ENCODE measurements at places on chromosomes 12 and 14.

- DNase-seq = no peak
Measured at GRCh38 chr12:47824198-47824597, 4.5 kb upstream of the HDAC7 start.

DNA sequence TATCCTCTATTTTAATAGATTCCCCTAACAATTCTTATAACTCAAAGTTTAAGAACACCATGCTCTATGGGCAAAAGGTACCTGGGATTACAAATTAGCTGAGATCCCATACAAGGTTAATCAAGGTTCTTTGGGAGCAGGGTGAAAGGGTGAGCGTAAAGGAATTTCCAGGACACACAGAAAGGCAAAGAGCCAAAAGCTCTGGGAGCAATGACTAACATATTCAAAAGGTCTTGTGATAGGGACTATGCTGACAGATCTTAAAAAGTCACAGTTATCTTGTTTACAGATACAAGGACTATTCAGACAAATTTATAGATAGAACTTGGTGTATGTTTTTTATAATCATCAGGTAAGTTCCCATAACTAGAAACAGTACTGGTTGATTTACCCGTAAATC, 19.5 kb upstream of the PPFIBP1 start:
- peak; percentile 16 for DNase-seq

GRCh38 chr12:18919871-18920511, 182.1 kb downstream of the CAPZA3 start:
- DNase-seq = no peak

GRCh38 chr12:19799216-19799615, 359.9 kb downstream of the AEBP2 start:
- peak; percentile 29 for DNase-seq

DNA sequence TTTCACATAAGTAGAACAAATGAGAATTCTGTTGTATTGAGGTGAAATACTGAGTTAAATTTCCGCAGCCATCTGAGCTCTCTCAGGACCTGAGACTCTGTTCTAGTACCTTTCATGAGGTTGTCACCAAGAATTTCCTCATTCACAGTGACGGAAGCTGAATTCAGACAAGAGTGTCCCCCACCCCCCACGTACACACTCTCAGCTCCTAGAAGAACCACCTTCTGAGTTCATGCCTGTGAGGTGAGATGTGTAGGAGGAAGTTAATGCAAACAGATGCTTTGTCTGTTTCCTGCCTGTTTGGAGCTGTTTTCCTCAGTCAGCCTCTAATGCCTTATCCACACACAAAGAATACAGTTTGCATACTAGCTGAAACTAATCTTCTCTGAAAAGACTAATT, 18.2 kb downstream of the BICDL1 start:
- no peak for DNase-seq

GRCh38 chr14:71751264-71751663, 181.0 kb upstream of the RGS6 start:
- DNase-seq = no peak

DNA sequence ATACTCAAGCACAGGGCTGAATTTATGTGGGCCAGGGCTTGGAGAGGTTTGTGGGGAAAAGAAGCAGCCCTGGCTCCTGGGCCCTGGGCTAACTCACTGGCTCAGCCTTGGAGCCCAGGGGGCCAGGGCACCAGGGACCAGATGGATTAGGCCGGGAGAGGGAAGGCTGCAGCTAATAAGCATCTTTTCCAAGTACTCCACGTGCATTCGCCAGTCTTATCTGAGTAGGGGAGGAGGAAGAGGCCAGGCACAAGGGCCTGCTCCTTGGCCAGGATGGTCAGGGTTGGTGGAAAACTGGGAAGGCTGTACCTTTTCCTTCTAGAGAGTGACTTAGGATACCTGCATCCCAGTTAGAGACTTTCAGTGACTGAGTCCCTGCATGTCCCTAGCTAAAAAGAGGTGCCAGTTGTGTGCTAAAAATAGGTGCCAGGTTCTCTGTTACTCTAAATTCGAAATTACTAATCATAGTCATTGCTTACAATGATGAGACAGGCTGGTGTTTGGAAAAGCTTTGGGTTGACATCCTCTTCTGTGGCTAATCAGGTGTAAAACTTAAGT, 1.3 kb downstream of the GLRX5 start:
- DNase-seq = no peak

DNA sequence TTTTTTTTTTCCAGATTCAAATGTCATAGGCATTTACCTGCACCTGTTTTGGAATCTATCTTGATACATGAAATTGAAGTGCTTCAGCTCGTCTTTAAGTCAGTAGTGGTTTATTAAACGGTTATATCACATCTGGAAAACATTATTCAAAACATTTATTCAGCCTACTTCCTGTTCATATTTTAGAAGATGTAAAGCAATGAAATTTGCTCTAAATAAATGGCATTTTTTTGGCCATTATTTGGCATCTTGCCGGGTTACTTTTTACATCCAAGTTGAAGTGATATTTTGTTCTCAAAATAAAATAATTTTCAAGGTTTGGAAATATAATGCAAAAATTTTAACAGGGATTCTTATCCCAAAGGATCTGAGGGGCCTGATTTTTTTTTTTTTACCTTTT, 103.1 kb downstream of the EML1 start:
- DNase-seq = no peak

GRCh38 chr12:130514149-130514551, 176.5 kb downstream of the PIWIL1 start:
- no peak for DNase-seq

- DNase-seq = peak; percentile 92
Measured at GRCh38 chr12:27343255-27344000, 10.8 kb downstream of the BMAL2 start.

GRCh38 chr12:48545833-48546469, 20.5 kb downstream of the OR8S1 start:
- no peak for DNase-seq

DNA sequence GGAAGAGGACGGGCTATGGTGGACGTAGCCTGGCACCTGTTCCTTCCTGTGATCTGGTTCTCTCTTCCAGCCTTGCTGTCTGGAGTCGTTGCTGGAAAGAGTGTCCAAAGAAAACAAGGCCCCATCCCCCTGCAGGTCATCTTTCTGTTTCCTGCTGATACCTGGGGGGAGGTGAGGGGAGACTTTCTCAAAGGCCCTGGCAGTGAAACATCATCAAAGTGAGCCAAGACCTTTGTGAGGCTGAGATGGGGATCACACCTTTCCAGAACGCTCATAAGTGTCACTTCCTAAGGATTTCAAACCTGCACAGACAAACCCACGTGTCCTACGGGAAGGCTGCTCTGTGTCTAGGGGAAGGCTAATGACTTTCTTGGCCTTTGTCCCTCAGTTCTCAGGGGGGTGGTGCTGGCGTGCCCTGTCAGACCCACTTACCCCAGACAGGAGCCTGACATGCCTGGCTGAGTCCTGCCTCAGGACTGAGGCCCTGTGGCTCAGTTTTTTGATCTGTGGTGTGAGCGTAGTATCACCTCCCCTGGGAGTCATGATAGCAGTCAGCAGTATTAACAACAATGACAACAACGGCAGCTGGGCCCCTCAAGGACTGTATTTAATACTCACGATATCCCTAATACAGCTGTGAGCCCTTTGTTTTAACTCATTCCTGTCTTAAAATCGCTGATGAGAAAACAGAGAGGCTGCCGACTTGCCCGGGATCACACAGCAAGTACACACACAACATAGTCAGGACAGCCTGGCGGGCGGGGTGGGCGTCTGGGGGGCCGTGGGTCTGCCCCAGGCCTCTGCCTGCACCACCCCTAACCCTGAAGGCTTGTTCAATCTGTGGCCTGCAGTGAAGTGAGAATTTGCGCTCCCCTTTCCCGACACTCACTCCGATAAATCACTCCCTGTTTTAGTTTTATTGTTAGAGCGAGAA, 235.2 kb downstream of the SLC41A2 start:
- no peak for DNase-seq

DNA sequence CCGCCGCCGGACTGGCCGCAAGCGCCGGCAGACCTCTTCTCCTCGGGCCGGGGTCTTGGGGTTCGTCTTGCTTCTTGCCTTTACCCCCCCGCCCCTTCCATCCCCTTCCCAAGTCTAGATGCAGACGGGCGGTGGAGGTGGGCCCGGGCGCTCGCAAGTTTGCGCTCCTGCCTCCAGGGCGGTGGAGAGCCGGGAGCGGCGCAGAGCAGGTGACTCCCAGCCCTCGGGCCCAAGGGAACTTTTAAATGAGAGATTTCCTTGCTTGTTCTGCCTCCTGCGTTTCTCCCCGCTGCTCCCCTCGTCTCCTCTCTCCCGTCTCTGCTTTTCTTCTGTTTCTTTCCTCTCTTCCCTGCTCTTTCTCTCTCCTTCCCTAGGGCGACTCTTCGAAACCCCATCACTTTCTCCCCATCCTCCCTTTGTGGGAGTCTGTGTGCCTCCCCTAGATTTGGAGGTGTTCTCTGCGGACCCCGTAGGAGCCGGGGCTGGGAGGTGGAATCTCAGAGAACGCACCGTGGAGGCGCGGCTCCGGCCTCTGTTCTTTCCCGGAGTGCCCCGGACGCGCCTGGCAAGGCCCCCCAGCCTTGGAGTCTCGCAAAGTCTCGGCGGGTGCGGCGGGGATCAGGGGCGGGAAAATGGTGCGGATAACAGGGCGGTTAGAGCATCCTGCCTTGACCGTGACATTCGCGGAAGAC, 114.7 kb upstream of the MYL2 start:
- DNase-seq = no peak

- no peak for DNase-seq
Measured at GRCh38 chr14:72524295-72524629, 369.6 kb downstream of the DPF3 start.

GRCh38 chr14:26598081-26598671, 343 bp upstream of the NOVA1 start:
- DNase-seq = peak; percentile 78

DNA sequence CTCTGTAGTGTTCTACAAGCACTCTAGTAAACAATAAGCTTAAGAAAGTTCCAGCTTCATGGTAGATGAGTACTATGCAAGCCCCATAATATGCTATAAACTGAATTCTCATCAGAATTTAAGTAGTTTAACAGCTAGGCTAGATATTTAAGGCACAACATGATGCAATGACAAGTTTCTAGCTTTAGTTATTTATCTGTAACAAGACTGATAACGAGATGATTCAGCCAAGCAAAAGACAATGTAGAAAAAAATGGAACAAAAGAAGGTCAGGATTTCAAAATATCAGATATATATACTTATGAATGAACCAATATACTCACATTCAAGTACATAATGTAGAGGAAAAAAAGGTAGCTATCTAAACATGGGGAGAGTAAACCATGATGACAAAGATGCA, 61.0 kb upstream of the RERGL start:
- no peak for DNase-seq

- no peak for DNase-seq
Measured at GRCh38 chr12:110531741-110532333, 29.7 kb downstream of the RAD9B start.

DNA sequence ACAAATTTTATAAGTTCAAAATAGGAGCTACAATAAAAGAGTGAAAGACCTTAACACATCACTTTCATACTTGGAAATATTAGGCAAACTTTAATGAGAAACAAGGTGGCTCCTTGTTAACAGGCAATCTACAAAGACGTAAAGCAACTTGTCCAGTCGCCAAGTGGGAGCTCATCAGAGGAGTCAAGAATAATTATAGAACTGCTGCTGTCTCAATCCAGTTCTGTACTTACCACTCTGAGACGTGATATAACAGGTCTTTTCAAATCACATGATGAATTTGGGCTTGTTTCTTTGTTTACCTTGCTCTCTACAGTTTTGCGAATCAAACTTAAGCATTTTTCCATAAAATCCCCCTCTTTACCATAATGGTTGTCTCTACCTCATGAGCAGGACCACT, 3.6 kb downstream of the YBX3 start:
- no peak for DNase-seq

DNA sequence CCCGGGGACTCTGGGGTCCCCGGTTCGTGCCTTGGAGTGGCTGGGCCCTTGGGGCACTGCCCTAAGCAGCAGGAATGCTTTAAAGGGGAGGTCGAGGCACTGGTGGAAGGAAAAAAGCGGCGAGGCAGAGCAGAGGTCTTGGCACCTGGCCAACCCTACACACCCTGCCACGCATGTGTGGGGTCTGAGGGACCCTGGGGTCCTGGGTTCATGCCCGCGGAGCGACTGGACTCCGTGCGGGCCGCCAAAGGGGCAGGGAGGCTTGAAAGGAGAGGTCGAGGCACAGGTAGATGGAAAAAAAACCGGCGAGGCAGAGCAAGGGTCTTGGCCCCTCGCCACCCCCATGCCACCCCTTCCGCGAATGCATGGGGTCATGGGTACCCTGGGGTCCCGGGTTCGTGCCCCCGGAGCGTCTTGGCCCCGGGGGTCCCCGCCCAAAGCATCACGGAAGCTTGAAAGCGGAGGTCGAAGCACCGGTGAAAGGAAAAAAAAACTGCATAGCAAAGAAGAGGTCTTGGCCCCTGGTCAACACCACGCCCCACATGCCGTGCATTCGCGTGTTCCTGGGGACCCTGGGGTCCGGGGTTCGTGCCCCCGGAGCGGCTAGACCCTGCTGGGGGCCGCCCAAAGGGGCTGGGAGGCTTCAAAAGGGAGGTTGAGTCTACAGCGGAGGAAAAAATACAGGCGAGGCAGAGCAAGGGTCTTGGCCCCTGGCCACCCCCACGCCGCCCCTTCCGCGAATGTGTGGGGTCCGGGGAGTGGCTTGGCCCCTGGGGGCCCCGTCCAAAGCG, 312.9 kb downstream of the ALG10 start:
- no peak for DNase-seq

DNA sequence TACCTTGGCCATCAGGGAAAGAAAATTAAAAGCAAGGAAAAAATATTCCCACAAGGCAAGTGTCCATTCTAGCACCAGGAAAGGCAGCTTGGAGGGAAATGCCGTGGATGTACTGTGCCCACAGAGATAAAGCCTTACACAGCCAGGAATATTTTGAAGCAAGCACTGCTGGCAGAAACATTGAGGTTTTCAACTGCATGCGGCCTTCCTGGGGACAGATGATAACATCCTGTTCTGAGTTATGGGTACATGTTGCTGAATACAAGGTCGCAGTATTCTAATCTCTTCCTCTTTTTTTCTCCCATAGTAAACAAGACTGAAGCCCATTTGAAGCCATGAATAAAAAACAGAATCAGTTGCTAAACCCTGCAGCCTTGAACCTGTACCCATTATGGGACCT, 197.1 kb downstream of the BTG1 start:
- no peak for DNase-seq

GRCh38 chr14:22438742-22439141, 150.3 kb downstream of the DAD1 start:
- no peak for DNase-seq

All from kidney glomerular epithelial cell (primary cell).